ENCODE measurements at places on chromosomes 5 and 9.
A peak's percentile ranks its signal among the peaks of the same experiment; 100 is the strongest.

DNA sequence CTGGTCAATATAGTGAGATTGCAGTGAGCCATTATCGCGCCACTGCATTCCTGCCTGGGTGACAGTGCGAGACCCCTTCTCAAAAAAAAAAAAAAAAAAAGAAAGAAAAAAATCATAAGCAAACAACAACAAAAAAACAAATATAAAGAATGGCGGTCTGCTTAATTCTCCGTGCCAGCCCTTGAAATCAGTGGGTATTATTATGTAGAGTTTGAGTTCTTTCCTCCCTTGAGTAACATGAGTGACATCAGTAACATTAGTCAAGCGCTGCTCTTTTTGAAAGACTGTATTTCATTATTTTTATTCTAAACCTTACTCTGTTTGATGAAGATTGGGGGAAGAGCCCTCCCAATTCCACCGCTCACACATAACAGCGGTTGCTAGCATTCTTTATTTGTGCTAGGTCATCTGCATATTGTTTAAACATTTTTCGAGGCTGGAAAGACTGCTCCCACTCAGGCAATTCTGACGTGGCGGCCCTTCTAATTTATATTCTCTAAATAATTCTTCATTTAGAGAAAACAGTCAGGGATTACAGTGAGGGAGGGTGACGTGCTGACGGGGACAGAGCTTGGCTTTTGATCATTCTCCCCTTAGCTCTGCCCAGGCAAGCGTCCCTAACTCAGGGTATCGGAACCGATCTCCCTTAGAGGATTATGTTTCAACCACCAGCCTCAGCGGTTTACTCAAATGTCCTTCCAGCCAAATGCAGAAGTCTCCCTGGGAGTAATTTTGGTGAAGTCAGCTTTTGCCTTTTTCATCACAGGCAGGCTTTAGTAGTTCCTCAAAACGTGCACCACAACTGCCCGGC, 860 bp upstream of the MARCHF6 start:
- DNase-seq = no peak

DNA sequence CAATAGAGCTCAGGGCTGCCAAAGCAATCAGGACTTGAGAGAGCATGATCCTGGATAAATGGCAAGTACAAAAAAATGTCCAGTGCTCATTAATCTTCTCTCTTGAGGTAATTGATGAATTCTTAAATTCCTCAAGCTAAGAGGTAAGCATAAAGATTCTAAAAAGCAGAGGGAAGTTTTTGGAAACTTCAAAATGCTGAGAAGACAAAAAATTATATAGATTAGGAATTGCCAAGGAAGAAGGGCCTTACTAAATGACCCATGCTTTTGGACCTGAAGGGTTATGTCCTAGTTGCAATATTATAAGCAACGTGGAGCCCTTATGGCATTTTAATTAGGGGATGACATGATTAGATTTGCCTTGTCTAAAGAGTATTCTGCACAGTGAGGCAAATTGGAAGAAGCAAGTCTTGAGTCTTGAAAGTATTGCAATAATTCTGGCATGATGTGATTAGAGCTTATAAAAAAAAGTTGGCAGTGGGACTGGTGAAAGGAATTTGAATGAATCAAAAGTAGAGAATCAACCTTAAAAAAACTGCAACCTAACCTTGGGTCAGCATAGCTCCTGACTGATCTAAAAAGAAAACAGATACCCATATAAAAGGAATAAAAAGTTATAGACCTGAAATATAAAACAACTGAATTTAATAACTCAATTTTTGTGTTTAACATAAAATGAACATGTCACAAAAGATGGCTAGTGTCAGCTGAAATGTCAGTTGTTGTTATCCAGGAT, 323.8 kb upstream of the ARRDC3 start:
- no peak for DNase-seq

- no peak for DNase-seq
Observed at GRCh38 chr5:132204371-132205135, 23.1 kb downstream of the P4HA2 start.

GRCh38 chr9:121201045-121201737, 478 bp downstream of the RAB14 start:
- DNase-seq = peak; percentile 47

DNA sequence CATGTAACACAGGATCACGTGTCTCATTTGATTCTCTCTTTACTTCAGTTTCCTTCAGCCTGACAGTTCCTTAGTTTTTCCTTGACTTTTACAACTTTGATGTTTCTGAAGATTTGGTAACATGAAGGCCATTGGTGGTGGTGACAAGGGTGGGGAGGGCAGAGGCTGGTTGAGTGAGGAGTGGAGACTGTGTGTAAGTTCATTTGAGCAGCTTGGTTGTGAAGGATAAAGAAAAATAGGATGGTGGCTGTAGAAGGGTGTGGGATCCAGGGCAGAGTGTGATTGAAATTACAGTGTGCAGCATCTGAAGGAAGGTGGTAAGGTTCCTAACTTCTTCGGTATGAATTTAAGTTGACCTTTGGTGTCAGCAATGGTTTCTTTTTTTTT, 20.4 kb downstream of the SUB1 start:
- no peak for DNase-seq

DNA sequence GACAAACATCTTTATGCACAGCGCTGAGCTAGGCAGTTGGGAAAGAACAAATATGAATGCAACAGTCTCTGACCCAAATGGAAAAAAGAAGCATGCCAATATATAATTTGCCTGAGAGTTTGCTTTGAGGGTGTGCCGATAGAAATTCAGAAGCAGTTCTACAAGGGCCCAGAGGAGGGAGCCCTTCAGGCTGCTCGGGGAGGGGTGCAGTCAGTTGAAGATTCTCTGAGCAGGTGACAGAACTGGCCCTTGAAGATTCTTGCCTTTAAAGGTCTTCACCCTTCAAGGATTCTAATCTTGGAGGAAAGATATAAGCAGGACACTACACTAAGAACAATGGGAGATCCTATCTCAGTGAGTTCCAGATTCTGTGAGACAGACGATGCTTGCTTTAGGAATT, 3.7 kb upstream of the PAPPA start:
- peak; percentile 25 for DNase-seq

GRCh38 chr5:160260006-160260775, 30.9 kb downstream of the FABP6 start:
- no peak for DNase-seq

GRCh38 chr5:68746220-68746619, 347.6 kb upstream of the SLC30A5 start:
- no peak for DNase-seq

DNA sequence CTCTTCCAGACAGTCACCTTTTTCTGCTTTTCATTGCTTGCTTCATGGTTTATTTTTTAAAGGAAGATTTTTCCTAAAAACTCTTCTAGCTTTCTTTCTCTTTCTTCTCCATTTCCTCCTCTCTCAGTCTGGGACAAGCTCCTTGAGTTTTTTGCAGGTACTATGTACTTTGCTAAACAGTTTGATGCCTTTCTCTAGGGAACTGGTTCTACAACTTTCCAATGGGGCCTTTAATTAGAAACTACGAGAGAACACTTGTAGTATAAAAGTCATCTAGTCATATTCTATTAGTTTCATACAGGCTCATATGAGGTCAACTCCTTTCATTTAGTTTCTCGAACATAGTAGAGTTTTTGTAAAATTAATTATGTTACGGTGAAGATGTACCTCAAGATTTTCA, 189.6 kb downstream of the DOCK8 start:
- DNase-seq = no peak

DNA sequence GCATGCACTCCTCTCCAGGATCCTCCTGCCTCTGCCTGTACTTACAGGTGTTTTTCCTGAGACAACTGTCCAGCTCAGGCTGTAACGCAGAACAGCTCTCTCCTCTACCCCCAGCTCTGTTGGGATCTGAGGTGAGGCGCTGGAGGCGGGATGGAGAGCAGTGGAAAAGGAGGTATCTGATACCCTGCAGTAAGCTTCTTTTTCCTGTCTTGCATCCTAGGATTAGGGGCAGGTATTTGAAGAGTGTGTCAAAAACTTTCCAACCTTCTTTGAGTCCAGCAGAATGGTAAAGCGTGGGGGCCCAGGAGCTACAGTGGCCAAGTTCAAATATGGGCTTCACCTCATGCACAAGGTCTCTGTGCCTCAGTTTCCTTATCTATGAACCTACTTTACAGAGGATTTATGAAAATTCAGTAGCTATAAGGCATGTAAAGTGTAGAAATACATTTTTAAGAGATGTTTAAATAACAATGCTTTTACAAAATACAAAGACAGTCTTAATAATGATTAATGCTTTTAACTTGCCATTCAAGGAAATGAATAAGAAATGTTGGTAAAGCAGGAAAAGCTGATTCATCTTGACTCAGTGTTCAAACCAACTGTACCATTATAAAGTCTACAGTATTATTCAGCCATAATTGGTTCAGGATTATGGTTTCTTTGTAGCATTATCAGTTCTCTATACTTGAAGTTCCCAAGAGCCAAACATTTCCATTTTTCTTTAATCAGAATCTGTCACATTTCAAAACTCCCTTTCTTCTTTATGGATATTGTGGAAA, 26.1 kb downstream of the MAP1B start:
- DNase-seq = no peak

GRCh38 chr9:111627260-111627963, 3.7 kb upstream of the DNAJC25 start:
- DNase-seq = no peak

GRCh38 chr9:123685489-123686083, 244.3 kb downstream of the DENND1A start:
- DNase-seq = no peak

GRCh38 chr5:149345892-149346222, 558 bp downstream of the GRPEL2 start:
- peak; percentile 42 for DNase-seq

- DNase-seq = peak; percentile 77
Observed at GRCh38 chr9:120730654-120731514, 16.6 kb upstream of the MEGF9 start.

GRCh38 chr9:22169243-22169642, 160.1 kb upstream of the CDKN2B start:
- DNase-seq = no peak

GRCh38 chr5:44860267-44860666, 51.5 kb downstream of the MRPS30 start:
- no peak for DNase-seq

DNA sequence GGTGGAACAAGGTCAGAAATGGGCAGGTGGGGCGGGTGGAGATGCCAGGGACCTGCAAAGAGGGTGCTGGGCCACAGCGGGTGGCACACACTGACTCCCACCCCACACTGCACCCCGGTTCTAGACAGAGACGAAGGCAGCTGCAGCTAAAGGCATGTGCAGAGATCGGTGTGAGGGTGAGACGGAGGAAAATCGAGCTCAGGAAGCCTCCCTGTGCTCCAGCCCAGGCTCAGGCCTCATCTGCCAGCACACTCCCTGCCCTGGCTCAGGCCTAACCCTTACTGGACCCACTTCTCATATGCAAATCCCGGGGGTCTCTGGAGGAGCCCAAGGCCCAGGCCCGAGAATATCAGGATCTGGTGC, 130.8 kb upstream of the PPP1R26 start:
- DNase-seq = no peak

GRCh38 chr9:27350382-27350976, 53.5 kb upstream of the EQTN start:
- DNase-seq = no peak

DNA sequence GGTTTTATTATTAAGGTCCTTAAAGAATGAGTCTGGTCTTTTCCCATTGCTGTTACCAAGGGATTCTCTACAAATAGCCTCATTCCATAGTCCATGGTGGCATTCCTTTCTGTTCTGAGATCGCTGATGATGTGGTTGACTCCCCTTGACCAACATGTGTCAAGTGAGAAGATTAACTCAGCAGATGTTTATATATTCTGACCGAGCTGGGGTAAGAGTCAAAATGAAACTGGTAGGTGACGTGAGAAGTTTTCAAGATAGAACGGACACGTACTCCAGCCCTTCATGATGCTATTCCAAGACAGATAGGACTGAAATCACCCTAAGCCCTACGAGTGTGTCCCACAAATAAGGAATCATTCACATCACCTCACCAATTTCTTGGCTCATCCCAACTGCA, 155.5 kb upstream of the WWC1 start:
- DNase-seq = no peak

DNA sequence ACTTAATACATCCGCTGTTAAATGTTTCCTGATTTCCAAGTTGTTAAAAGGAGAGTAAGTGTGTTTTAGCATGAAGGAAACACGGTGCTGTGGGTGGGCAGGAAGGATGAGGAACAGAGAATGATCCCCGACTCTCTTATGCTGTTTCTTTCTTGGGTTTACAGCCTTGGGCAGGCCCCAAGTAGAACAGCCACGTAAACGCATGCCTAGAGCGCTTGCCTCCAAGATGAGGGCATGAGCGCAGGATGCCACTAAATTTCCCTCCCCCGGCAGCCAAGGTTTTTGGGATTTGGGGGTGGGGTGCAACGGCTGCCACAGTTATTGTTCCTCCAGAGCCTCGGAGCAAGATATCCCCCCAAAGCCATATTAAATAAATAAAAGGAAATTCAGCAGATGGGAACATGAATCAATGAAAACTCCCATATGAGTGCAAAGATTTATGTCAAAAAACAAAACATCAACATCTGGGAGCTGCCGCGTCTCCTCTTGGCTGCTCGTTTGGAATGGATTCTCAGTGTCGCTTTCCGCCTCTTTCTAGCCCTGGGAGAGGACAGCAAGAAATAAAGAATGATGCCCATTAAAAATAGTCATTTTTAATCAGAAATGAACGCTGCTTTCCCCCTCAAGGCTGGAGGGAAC, 10.0 kb upstream of the DELE1 start:
- DNase-seq = peak; percentile 21

DNA sequence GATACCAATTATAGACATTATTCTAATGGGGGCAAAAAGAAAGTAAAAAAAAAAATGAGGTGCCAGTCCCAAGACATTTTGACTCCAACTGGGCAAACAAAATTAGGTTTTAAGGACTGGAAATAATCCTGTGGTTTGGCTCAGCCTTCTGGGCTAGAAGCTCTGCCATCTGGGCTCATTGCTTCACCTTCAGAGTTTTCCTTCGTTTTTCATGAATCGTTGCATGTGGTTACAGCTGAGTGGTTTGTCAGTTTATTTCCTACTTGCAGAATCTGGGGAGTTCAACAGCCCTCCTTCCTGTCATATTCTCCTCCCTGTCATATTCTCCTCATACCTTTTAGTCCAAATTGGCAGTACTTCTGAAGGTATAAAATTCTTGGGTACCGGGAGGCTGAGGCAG, 12.0 kb downstream of the UGT3A2 start:
- no peak for DNase-seq

GRCh38 chr9:108272349-108272899, 583.4 kb downstream of the ACTL7B start:
- DNase-seq = peak; percentile 83

DNA sequence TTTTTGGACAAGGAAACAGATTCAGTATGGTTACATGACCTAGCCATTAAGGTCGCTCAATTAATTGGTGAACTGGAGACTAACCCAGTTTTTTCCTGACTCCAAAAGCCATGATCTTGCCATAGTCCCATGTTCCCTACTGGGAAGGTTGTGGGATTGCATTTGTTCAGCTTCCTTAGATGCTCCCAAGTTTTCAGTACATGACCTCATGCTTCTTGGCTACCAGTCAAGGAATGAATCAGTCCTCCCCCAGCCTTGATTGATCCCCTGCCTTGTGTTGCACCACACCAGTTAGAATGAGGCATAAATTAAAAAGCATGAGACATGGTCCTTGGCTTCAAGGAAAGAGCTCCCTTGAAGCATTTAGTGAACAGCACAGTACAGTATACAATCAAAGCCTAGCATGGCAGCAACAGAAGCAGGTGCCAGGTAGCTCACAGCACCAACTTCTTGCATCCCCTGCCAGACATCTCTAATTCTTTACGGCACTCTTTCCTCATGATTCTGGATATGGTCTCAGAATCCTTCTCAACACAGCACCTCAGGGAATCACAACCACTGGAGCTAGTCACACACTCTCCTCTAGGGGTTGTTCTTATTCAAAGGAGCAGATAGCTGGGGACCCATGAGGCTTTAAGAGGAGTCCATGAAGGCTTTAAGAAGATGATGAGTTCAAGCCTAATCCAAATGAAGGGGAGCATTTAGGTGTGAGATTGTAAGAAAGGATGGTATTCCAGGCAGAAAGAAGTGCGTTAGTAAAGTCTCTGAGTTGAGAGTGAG, 295.5 kb upstream of the CLINT1 start:
- peak; percentile 84 for DNase-seq
